ENCODE measurements at places on chromosomes 12 and 14.
A peak's percentile ranks its signal among the peaks of the same experiment; 100 is the strongest.

- DNase-seq: no peak
These were observed 493.6 kb downstream of the PCNX1 start for GRCh38 chr14:71400871-71401321.

- DNase-seq: peak; percentile 25
These were observed 519 bp downstream of the MORN3 start for GRCh38 chr12:121668750-121669520.

DNA sequence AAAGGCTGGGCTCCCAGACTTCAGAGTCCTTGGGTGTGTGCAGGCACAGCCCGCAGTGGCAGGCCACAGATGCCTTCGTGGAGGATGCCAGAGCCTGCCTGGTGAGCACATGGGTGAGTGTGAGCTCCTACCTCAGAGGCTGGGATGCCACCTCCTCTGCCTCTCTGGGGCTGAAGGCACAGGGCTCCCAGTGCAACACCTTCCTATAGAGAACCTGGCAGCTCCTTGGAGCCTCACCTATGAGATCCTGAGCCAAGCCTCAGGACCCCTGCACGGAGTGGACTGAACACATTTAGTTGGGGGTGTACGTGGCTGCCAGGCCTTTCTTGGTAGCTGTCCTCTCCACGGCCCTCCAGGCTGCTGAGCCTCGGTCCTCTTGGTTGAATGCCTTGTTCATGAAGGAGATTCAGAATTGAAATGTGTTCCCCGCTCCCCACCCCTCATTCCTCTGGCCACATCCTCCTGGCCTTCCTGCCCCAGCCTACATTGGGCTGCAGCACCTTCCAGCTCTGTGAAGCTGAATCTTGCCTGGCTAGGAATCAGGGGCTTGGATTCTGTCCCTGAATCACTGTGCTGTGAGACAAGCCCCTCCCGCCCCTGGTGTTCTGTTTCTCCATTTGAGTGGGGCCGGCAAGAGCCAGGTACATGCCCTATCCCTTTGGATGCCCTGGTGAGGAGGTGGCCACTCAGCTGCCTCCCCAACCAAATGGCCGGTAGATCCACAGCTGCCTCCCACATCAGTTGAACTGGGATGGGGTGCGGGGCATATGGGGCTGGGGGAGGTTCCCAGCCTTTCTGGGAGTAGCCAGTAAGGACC lies 38.7 kb upstream of the TRAF3 start:
- DNase-seq: no peak

- no peak for DNase-seq
These were observed 29.3 kb upstream of the ARHGAP5 start for GRCh38 chr14:32047791-32048190.

GRCh38 chr14:21852061-21852664 lies 178.5 kb upstream of the OR4E1 start:
- peak; percentile 60 for DNase-seq

DNA sequence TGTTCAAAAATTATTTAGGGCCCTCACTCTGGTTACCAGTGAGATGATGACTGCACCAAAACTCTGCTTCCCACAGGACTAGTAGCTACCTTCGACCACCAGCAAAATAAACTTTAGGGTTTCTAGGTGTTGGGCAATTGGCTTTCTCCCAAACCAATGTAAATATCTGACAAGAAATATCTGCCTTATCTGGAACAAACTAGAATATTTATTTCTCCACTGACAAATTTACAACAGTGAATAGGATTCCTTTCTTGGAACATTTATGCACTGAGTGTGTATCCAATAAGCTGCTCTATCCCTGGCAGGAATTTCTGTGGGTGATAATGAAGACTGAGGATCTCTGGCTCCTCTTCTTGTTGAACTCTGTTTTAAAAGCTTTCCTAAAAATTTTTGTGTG lies 148.6 kb downstream of the SLC6A15 start:
- no peak for DNase-seq

DNA sequence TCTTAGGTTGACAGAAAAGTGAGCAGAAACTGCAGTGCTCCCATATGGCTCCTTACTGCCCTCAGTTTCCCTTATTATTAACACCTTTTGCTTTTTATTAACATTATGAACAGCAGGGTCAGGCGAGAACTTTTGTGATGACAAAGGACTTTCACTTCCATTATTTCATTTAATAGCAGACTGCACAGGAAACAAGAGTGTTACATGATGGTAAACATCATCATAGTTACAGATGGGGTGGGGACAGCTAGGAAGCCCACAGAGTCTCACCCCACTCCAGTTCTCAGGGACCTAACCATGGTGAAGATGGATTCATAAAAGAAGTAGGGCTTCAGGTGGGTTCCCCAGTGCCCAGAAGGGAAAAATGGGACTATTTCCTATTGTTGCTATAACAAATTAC lies 110.1 kb upstream of the PELI2 start:
- no peak for DNase-seq

- no peak for DNase-seq
These were observed 41.5 kb downstream of the PITPNM2 start for GRCh38 chr12:123109319-123109772.

DNA sequence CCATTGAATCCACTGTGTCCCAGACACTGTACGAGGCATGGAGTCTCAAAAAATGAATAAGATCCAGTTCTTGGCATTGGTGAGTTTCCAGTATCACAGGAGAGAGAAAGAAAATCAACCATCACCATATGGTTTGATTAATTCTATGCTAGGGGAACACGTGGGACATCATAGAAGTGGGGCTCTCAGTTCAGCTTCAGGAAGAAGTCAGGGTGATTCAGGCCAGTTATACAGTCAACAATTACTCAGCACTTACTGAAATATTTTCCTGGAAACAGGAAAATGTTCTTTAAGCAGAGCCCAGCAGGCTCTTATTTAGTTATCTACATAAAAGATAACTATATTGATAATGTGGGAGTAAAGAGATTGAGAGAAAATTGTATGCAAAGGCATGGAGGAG lies 407.2 kb downstream of the NOVA1 start:
- DNase-seq: no peak

DNA sequence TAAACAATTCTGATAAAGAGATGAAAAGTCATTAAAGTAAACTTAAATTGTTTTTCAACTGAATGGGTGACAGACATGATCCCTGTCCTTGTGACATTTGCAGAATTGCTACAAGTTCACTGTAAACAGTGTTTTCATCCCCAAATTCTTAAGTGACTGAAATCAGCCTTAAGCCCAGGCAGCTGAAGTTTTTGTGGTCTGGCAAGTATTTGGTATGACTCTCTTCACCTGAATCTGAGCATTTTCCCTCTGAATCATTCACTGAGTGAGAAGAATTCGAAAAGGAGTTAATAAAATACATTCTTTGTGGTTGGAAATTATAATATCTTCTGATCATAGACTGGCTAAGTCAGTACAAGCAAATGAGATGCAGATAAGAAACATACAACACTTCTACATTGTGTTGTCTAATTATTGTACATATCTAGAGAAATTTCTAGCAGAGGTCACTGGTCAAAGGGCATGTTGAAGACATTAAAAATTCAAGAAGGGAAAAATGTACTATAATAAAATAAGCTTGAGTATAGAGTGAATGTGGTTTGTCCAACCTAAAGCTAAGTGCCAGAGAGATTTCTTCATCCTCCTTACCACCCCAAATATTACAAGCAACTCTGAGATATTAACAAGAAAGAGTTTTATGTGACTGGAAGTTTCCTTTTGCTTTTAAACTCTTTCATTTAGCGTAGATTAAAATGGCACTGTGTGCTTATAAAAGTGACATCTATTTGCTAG lies 177.8 kb upstream of the DIO2 start:
- DNase-seq: no peak

DNA sequence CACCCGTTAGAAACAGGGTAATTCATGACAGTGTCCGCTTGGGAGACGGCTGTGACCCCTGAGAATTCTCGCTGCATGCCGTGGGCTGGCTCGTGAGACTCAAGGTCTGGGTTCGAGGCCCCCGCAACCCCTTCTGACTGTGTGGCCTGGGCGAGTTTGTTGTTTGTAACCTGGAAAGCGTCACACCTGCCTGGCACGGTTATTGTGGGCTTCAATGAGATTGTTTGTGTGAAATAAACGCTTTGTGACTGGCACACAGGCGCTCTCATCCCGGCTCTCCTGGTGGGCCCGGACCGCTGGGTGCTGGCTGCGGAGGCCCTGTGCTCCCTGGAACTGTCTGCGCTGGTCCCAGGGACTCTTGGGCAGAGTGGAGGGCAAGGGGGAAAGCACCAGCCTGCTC lies 33.9 kb downstream of the MEG3 start:
- DNase-seq: no peak

DNA sequence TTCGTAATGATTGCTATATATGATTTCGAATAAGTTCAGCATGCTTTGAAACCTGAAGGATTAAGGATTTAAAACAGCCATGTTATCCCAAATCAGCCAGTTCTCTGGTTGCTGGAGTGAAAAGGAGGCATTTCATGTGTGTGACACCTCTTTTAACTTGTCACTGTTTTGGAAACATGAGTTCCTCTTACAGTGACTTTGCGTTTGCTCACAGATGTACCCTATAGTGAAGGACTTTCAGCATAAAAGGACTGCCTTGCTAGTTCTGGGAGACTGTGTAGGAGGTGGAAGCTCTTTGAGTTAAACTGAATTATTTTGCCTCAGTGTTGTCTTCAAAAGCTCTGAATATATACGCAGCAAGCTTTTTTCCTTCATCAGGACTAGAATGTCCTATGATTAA lies 7.6 kb downstream of the RNASE11 start:
- no peak for DNase-seq

DNA sequence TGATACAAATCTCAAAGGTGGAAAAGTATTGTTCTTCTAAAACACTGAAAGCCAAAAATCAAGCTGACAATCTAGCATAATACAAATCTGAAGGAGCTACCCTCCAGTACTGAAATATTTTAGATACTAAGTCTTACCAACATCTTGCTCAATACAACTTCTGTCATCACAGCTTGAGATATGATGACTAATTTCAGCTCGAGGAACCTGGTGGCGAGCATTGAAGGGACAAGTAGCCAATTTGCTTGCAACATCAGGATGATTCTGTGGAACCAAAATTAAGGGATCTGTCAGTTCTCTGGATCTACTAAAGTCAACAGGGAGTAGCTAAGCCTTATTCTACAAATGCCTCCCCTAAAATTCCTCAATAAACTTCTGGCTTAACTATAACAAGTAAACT lies 10.4 kb downstream of the GTSF1 start:
- no peak for DNase-seq

DNA sequence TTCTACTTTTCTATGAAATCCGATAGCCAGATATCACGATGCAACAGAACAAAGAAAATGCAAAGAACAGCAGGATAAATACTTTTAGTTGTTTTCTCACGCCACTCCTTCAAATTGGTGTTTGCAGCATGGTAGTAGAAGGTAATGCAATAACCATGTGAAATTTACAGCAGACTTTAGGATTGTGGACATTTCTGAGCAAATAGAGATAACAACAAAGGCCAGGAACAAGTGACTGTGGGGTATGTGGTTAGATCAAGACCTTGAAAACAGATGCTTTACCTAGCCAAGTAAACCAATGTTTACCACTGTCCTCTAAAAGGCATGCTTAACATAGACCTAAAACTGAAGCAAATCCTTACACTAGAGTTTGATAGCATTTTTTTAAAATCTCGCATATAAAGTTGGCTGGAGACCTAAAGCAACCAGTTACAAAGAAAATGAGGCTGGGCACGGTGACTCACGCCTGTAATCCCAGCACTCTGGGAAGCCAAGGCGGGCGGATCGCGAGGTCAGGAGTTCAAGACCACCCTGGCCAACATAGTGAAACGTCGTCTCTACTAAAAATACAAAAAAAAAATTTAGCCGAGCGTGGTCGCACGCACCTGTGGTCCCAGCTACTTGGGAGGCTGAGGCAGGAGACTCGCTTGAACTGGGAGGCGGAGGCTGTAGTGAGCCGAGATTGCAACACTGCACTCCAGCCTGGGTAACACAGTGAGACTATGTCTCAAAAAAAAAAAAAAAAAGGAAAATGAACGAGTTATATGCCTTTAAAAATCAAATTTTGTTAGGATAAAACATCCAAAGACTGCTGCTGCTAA lies 123.2 kb upstream of the FOXN3 start:
- DNase-seq: no peak

- DNase-seq: no peak
These were observed 113.4 kb downstream of the NT5DC3 start for GRCh38 chr12:103727638-103728037.

- no peak for DNase-seq
These were observed 20.1 kb downstream of the PLEKHG7 start for GRCh38 chr12:92722897-92723296.

GRCh38 chr14:105075379-105076295 lies 10.4 kb upstream of the GPR132 start:
- DNase-seq: no peak

GRCh38 chr12:44117337-44117736 lies 281.5 kb downstream of the TMEM117 start:
- no peak for DNase-seq

DNA sequence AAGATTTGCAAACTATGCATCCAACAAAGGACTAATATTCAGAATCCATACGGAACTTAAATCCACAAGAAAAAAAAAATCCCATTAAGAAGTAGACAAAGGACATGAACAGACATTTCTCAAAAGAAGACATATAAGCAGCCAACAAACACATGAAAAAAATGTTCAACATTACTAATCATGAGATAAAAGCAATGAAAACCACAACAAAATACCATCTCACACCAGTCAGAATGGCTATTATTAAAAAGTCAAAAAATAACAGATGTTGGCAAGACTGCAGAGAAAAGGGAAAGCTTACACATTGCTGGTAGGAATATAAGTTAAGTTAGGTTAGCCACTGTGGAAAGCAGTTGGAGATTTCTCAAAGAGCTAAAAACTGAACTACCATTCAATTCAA lies 16.2 kb downstream of the CDK17 start:
- no peak for DNase-seq

- DNase-seq: no peak
These were observed 136.7 kb downstream of the GPR135 start for GRCh38 chr14:59328454-59328853.

- no peak for DNase-seq
These were observed 293.6 kb downstream of the AKAP6 start for GRCh38 chr14:32622742-32623141.

GRCh38 chr12:95321516-95322246 lies 104.1 kb downstream of the VEZT start:
- no peak for DNase-seq

GRCh38 chr14:100306998-100307765 lies 938 bp upstream of the SLC25A29 start:
- no peak for DNase-seq

DNA sequence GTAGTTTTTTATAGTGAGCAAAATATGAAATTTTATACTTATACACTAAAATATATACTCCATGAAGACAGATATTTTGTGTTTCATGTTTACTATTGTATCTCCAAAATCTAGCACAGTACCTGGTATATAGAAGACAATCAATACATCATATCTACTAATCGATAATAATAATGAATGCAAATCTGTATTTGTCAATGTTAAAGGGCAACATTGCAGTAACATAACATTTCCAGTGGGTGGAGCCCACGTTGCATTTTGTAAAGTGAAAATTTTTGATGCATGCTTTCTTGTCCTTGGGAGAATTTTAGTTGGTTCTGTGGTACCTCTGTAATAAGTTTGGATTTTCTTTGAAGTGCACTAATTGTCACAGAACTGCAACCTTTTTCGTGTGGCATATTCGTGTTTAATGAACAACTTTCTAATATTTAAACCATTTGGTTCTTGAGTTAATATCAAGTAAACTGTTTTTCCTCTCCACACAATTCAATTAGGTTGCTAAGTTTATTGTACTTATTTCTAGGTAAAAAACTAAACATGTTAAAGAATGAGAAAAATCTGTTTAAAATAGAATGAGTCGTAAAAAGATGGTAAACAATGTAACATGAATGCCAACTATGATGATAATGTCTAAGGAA lies 47.4 kb downstream of the AVPR1A start:
- DNase-seq: no peak
